ENCODE measurements at places on chromosomes 3 and 15. TPM values are rescaled to one million over a fixed set of nuclear protein-coding genes. Genes with fewer than 3 reads are reported as not detected.

LYZL4 gene
- not detected for polyA plus RNA-seq

DNA sequence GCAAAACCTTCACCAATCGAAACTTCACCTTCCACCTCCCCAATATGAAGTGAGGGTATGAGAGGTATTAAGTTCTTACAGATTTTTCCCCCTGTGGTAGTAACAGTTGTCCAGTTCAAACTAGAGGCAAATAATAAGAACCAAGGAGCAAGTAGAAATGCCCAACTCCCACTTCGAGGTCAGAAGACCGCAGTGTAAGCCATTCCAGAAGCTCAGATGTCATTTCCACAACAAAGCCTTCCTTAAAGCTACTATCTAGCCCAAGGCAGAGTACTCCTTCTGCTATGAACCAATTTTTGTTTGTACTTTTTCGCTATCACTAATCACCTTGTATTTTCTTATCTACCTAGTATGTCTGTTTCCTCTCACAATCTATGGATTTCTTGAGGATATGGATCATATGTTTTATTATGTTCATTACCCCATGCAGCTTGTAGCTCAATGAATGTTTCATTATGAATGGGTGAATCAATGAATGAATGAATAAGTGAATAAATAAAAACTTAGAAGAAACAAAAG lies 235.7 kb upstream of the KCNMB2 start:
- no peak for DNase-seq
- H3K36me3 ChIP-seq, result no peaks in the 10 kb centered on the region
- H3K4me3 ChIP-seq, result no peak overlapping the region
- no peaks in the 10 kb centered on the region for H3K4me1 ChIP-seq
- no peaks in the 10 kb centered on the region for H3K27me3 ChIP-seq

DNA sequence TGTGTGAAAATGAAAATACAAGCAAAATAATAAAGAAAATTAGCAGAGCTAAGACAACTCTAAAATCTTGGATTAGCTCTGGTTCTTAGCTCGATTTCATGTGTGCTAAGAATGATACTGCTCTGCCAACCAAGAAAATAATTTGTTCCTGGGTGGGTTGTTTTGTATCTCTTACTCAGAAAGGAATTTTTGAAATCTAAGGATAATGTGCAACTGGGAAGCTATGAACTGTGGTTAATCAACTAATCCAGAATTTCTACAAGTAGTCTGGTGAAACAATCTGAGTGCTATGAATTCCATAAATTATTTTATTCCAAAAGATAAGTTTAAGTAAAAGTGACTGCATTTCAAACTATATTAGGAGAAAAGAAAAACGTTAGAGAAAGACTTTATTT lies 92.0 kb downstream of the TFDP2 start:
- H3K4me3 ChIP-seq, result no peak overlapping the region
- no peaks in the 10 kb centered on the region for H3K27me3 ChIP-seq
- no peak overlapping the region for H3K27ac ChIP-seq
- H3K36me3 ChIP-seq, result peaks cover 10% of the 10 kb centered on the region

DNA sequence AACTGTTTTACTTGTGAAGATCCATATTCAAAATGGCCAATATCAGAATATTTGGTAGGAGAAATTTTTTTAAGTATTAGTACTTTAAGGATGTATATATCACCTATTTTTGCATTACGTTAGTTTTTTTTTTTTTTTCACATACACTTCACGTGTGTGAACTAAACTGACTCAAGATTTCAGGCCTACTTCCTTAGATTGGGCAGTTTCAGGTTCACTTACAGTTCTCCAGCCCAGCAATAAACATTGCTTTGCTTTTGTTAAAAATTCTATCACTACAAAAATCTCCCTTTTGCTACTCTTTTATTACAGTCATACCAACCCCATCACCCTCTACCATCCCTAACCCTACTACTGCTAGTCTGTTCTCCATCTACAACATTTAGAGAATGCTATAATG lies 183.6 kb downstream of the KCNH8 start:
- H3K27me3 ChIP-seq, result no peaks in the 10 kb centered on the region
- H3K27ac ChIP-seq, result peak overlapping the region; percentile 4
- H3K4me1 ChIP-seq, result no peaks in the 10 kb centered on the region
- DNase-seq, result no peak

DNA sequence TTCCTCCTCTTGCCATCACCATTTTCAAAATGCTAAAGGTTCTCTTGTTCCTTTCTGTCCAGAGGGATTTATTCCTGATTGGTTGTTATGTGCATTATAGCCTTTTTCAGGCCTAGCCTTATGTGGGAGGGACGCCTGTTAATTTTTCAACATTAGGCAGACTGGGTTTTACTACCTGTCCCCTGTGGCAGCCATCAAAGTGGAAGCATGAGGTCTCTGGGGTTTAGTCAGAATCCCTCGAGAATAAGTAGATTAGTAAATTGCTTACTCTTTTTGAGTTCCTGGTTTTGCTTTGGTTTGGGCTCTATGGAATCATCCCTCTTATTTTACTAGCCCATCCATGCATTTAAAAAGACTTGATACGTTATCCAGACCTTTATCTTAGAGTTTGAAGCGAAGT lies 32.4 kb downstream of the PAK2 start:
- peak; percentile 12 for DNase-seq
- no peaks in the 10 kb centered on the region for H3K27me3 ChIP-seq
- H3K4me1 ChIP-seq, result peaks cover 39% of the 10 kb centered on the region
- peak overlapping the region; percentile 49 for H3K4me3 ChIP-seq
- peak overlapping the region; percentile 25 for H3K27ac ChIP-seq

CCK gene
- polyA plus RNA-seq, result not detected

GJD2 gene
- polyA plus RNA-seq, result not detected

DNA sequence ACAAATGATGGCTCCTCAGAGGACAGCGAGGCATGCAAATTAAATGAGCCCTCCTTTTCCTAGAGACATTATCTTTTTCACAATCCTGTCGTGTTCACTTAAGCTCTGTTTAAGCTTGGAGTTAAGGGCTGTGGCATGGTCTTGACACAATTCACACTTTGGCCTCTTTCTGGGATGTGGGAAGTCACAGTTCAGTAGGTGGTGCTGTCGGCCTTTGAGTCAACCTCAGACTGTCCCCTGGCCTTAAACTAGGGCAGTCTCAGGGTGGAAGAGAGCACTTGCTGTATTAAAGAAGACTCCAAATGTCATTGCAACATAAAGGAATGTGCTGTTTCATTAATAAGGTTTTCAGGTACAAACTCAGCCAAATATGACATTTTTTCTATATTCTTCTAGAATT lies 351.0 kb downstream of the MCTP2 start:
- peaks cover 4% of the 10 kb centered on the region for H3K36me3 ChIP-seq
- H3K4me3 ChIP-seq, result no peak overlapping the region
- H3K27me3 ChIP-seq, result peaks cover 71% of the 10 kb centered on the region
- peaks cover 9% of the 10 kb centered on the region for H3K4me1 ChIP-seq

DNA sequence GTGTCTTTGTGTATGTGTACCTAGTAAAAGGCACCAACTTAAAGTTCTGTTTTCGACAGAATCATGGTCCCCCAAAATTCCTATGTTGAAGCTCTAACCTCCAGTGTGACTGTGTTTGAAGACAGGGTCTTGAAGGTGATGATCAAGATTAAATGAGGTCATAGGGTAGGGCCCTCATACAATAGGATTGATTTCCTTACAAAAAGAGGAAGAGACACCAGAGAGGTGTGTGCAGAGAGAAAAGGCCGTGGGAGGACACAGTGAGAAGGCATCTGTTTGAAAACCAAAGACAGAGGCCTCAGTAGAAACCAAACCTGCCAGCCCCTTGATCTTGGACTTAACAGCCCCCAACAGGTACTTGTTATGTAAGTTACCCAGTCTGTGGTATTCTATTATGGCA lies 52.0 kb upstream of the CORO2B start:
- H3K4me1 ChIP-seq, result peaks cover 15% of the 10 kb centered on the region
- no peak overlapping the region for H3K27ac ChIP-seq
- H3K4me3 ChIP-seq, result no peak overlapping the region

DNA sequence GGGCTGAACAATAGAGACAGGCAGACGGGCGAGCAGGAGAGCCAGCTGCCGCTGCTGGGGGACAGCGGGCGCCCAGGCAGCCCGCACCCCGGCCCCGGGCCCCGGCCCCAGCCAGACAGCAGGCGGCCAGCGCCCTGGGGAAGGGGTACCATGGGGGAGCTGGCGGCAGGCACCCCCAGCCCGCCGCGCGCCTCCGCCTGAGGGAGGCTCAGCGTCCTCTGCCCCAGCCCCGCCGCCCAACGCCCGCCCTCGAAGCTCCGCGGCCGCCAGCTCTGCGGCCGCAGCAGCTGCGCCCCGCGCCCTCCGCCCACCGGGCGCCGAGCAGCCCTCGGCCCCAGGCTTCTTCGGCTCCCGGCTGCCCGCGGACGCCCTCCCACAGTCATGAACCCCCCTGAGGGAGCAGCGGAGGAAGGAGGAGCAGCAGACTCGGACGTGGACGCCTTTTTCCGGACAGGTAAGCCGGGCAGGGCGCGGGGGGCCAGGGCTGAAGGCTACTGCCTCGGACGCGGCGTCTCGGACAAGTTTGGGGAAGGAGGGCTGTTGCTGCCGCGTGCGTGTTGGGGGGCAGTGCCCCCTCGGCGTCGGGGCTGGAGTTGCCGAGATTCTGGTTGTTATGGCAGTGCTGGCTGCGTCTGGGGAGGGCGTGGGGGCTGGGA lies 41.6 kb upstream of the ROPN1 start:
- DNase-seq, result no peak
- no peak within 1 kb of the TSS for H3K27ac ChIP-seq
- H3K27me3 ChIP-seq, result peaks cover 61% of the 10 kb centered on the region
- no peaks in the 10 kb centered on the region for H3K36me3 ChIP-seq
- H3K4me1 ChIP-seq, result peaks cover 6% of the 10 kb centered on the region

- DNase-seq, result no peak
- H3K36me3 ChIP-seq, result no peaks in the 10 kb centered on the region
- no peak overlapping the region for H3K27ac ChIP-seq
- H3K27me3 ChIP-seq, result no peaks in the 10 kb centered on the region
These were observed 328.4 kb upstream of the DPH6 start for GRCh38 chr15:35874260-35874905.
